ENCODE measurements at places on chromosomes 6 and 20.

DNA sequence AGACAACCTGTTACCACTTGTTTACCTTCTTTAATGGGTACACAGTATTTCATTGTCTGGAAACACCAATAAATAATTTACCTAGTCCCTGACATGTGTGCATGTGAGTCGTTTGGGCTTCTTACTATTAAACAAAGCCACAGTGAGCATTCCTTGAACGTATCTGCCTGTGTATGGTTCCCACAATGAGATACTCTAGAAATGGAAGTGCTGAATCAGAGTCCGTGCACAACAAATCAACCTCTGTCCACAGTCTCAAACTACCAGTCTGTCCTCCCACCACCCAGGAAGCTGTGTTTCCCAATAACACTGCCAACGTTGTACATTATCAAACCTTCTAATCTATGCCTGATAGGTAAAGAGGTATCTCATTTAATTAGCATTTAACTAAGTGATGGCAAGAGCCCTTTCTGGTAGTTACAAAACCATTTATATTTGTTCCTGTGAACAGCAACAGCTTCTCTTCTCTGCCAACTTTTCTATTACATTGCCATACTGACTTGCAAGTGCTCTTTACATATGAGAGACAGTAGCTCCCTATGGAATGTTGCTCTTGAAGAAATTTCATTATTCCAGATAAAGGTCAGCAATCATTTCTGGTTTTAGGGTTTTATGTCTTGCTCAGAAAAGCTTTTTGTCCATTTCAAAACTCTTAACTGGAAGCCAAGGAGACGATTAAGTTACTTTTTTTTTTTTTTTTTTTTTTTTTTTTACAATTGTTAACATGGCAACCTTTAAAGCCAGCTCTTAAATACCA, 14.7 kb downstream of the JAG1 start:
- H3K4me1 ChIP-seq = no peaks in the 10 kb centered on the region
- no peaks in the 10 kb centered on the region for H3K27me3 ChIP-seq
- H3K36me3 ChIP-seq = no peaks in the 10 kb centered on the region
- H3K4me3 ChIP-seq = no peak overlapping the region

DNA sequence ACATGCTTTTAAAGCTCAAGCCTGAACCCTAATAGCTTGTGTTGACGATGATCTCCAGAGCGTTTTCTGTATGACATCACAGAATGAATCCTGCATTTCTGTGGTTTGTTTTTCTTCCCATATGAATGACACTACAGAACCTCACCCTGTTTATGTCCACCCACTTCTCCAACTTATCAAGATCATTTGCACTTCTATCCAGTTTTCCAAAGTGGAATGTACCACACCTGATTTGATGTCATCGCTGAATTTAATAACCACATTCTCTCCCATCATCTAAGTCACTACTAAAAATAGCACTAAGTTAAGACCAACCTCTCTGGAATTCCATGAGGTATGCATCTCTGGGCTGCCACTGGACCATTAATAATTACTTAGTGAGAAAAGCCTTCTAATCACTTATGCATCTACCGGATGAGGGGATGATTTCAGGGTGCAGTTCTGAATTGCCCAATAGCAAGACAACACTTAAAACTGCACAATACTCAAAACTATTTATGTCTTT, 33.3 kb upstream of the CITED2 start:
- H3K4me1 ChIP-seq = no peaks in the 10 kb centered on the region
- H3K4me3 ChIP-seq = no peak overlapping the region
- H3K36me3 ChIP-seq = no peaks in the 10 kb centered on the region

- H3K27ac ChIP-seq = no peak overlapping the region
- H3K4me1 ChIP-seq = peaks cover 24% of the 10 kb centered on the region
- no peak for DNase-seq
- H3K4me3 ChIP-seq = no peak overlapping the region
Observed at GRCh38 chr6:30216096-30216495, 2.9 kb upstream of the TRIM26 start.

DNA sequence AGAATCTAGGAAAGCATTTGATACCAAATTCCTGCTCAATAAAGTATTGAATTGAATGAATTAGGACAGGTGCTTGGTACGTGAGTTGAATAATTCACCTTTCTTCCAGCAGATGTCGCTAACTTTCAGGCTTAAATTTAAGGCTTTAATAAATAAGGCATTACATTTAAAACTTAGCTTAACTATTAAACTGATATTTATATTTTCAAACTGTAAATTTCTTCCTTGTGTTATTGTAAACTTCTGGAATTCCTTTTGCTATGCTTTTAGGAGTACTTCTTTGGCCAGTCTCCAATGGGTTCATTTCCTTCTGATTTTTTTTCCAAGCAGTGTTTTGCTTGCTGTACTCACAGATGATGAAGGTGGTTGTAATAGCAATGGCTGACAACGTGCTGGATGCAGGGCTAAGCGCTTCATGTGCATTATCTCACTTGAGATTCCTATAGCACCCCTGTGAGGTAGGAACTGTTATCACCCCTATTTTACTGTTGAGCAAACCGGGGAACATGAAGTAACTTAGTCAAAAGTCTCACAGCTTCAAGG, 71.3 kb upstream of the SLC2A12 start:
- H3K27ac ChIP-seq = no peak overlapping the region
- H3K36me3 ChIP-seq = no peaks in the 10 kb centered on the region
- no peak overlapping the region for H3K4me3 ChIP-seq
- no peak for DNase-seq

DNA sequence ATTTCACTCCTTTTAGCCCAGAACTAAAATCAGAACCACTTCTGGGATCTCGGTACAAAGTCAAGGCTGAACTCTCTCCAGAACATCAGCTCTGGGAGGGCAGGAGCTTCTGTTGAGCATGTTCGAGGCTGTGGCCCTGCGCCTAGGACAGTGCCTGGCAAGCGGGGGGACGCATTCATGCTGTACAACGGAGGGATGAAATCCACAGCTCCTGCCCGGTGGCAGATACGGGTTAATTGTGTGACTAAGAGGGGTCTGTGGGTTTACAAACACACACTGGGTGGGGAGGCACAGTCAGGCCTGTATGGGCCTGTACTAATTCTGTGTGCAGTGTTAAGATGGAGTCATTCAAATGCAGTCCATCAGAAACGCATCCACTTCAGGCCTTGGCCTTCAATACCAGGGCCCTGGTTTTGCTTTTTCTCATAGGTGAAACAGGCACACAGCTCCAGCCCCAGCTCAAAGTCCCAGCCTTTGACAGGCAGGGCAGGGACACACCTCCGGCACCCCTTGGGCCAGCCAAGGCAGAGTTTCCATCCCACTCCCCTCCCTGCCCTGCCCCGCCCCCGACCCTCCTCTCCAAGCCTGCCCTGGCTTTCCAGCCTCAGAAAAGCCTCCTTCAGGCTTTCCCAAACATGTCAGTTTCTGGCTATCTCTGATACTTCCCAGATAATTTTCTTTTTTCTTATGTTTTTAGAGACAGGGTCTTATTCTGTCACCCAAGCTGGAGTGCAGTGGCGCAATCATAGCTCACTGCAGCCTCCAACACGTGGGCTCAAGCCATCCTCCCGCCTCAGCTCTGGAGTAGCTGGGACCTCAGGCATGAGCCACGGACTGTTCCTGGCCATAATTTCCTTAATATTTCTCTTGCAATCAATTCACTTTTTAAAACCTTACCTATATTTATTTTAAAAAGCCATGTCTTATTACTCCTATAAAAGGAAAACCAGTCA, 109.8 kb downstream of the SULF2 start:
- H3K27me3 ChIP-seq = no peaks in the 10 kb centered on the region
- H3K4me1 ChIP-seq = peaks cover 6% of the 10 kb centered on the region
- no peak for DNase-seq
- no peaks in the 10 kb centered on the region for H3K36me3 ChIP-seq

Data from CD4-positive, alpha-beta T cell (primary cell).